ENCODE measurements at places on chromosomes 1 and 21.

DNA sequence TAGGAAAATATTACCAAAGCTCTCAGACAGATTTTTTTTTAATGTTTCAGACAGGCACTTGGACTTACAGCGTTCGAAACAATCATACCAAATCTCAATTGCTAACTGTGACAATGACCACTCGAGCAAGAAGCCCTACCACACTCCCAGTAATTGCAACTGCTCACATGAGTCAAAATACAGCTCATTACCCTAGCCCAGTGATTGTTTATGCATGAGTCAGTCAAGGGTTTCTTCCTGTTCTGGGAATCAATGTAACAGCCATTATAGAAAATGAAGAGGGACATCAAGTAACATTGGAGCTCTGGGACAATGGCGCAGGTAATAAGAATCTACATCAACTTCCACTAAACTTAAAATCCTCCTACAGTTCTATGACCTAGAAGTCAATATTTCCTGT, 56.1 kb upstream of the SH3GLB1 start:
- DNase-seq = no peak
- H3K27me3 ChIP-seq = no peaks in the 10 kb centered on the region
- no peak overlapping the region for H3K4me3 ChIP-seq
- no peak overlapping the region for H3K27ac ChIP-seq
- no peaks in the 10 kb centered on the region for H3K4me1 ChIP-seq

DNA sequence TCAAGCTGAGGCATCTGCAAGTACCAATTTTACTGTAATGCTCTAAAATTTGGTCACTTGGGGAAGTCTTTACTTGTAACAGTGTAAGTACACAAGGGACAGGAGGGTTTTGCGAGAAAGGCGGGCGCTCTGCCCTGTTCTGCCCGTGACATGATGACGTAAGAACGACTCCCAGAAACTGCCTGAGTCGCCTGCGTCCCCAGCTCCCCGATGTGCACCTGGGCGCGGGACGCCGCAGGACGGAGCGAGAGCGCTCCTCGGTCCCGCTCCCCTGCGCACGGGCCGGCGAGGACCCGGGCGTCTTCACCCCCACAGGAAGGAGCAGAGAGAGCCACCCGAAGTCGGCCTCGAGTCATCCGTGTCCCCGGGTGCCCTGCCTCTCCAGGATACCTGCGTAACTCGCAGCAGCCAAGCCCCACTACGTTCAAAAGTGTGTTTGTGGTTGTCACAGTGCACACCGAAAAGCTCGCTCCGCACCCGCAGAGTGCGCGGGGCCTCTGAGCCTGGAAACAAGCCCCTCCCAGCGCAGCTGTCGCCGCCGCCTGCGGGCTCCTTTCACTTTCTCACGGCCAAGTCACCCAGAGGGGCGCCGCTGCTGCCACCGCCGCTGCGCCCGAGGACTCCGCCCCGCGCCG, 3.3 kb upstream of the ZBTB18 start:
- no peaks in the 10 kb centered on the region for H3K27me3 ChIP-seq
- H3K36me3 ChIP-seq = no peaks in the 10 kb centered on the region
- H3K27ac ChIP-seq = peak overlapping the region; percentile 94
- H3K4me3 ChIP-seq = peak overlapping the region; percentile 77

DNA sequence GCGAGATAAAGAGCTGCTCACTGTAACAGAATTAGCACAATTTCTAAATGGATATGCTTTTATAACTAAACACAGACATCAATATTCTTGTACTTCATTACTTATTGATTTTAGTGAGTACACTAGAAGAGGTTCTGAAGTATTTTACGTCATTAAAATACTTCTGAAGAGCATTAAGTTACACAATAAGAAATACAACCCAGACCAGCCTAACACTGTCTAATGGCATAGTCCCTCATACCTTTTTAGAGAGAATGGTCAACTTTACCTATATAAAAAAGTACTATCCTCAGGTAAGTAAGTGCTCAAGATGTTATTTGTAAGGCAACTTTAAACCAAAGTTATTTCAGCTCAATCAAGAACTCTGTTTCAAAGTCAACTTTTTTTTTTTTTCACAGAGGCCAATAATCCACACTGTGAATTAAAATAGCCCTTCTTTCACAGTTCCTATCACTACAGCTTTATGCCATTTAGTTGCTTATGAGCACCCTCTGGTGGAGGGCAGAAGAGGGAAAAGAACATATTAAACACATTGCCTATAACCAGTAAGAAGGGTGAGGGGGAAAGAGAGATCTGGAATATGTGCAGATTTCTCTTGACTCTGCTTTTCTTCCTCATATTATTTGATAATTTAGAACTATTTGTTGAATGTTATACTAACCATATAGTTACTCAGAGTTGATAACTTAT, 182.1 kb upstream of the DMRTA2 start:
- no peak overlapping the region for H3K4me3 ChIP-seq
- H3K27me3 ChIP-seq = no peaks in the 10 kb centered on the region
- no peaks in the 10 kb centered on the region for H3K4me1 ChIP-seq
- no peak for DNase-seq

- H3K27ac ChIP-seq = no peak overlapping the region
- no peaks in the 10 kb centered on the region for H3K27me3 ChIP-seq
- DNase-seq = no peak
- no peak overlapping the region for H3K4me3 ChIP-seq
- H3K4me1 ChIP-seq = peaks cover 2% of the 10 kb centered on the region
- peaks cover 17% of the 10 kb centered on the region for H3K36me3 ChIP-seq
Observed at GRCh38 chr1:25461849-25462248, 31.2 kb downstream of the MACO1 start.

DNA sequence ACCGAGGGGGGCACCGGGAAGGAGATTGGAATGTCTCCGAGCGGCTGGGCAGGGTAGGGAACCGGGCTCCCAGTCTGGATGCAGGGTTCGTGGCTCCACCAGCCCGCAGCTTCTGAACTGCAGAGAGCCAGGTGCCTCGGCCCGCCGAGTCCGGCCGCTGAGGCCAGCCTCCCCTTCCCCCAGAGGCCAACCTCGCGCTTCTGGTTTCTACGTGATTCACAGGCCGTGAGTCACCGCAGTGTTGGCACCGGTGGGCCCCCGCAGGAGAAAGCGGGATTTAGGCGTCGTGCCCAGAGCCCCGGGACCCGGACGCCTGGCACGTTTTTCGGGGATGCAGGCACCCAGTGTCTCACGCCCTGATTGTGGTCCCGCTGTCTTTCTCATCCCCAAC, 458 bp downstream of the CRABP2 start:
- H3K4me1 ChIP-seq = peaks cover 32% of the 10 kb centered on the region
- no peak overlapping the region for H3K27ac ChIP-seq
- DNase-seq = no peak
- peaks cover 6% of the 10 kb centered on the region for H3K27me3 ChIP-seq
- peak overlapping the region; percentile 63 for H3K4me3 ChIP-seq

DNA sequence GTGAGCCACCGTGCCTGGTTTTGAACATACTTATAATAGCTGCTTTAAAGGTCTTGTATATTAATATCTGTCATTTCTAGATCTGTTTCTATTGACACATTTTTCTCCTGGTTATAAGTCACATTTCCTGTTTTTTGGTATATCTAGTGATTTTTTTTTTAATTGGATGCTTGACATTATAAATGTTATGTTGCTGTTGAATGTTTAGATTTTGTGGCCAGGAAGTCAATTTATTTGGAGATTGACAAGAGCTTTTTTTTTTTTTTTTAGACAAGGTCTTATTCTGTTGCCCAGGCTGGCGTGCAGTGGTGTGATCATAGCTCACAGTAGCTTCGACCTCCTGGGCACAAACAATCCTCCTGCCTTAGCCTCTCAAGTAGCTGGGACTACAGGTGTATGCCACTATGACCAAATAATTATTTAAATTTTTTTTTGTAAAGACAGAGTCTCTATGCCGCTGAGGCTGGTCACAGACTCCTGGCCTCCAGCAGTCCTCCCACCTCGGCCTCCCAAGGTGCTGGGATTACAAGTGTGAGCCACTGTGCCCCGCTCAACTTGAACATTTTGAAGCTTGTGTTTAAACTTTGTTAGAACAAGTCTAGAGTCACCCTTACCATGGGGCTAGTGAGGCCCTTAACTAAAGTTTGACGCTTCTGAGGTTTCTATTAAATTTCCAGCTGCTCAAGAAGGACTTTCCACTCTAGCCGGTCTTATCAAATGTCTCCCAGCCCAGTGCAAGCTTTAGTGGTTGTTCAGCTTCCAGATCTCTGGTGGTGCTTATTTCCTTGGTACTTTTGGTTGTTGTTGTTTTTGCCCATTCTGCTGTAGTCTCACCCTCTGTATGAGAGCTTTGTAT, 8.6 kb upstream of the CHI3L2 start:
- H3K27ac ChIP-seq = peak overlapping the region; percentile 59
- no peaks in the 10 kb centered on the region for H3K27me3 ChIP-seq
- no peak overlapping the region for H3K4me3 ChIP-seq
- H3K36me3 ChIP-seq = no peaks in the 10 kb centered on the region
- peaks cover 99% of the 10 kb centered on the region for H3K4me1 ChIP-seq

DNA sequence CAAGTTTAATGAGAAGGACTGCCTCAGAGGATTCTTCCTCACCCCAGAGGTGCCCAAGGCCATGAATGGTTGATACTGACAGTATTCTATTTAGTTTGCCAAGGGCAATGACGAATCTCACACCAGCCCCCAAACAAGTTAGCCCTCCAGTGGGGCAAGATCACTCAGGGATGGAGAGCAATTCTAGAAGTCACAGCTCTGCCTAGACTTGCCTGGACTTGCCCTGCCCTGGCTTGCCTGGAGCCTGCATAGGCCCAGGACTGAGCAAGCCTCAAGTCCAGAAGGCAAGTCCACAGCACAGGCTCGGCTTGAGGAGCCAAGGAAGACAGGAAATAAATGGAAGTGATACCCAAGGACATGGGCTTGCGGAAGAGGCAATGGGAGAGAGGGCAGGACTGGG, 39.5 kb upstream of the RGS16 start:
- H3K27ac ChIP-seq = no peak overlapping the region
- no peak overlapping the region for H3K4me3 ChIP-seq
- no peaks in the 10 kb centered on the region for H3K27me3 ChIP-seq
- DNase-seq = no peak
- H3K4me1 ChIP-seq = no peaks in the 10 kb centered on the region

- no peak overlapping the region for H3K4me3 ChIP-seq
- no peaks in the 10 kb centered on the region for H3K27me3 ChIP-seq
- H3K27ac ChIP-seq = no peak overlapping the region
Observed at GRCh38 chr1:165603810-165604209, 27.2 kb upstream of the MGST3 start.

GRCh38 chr1:76294482-76295194, 220.1 kb downstream of the ST6GALNAC3 start:
- no peak overlapping the region for H3K27ac ChIP-seq
- no peaks in the 10 kb centered on the region for H3K27me3 ChIP-seq
- H3K4me1 ChIP-seq = peaks cover 86% of the 10 kb centered on the region
- no peak for DNase-seq
- no peaks in the 10 kb centered on the region for H3K36me3 ChIP-seq
- peak overlapping the region; percentile 12 for H3K4me3 ChIP-seq

DNA sequence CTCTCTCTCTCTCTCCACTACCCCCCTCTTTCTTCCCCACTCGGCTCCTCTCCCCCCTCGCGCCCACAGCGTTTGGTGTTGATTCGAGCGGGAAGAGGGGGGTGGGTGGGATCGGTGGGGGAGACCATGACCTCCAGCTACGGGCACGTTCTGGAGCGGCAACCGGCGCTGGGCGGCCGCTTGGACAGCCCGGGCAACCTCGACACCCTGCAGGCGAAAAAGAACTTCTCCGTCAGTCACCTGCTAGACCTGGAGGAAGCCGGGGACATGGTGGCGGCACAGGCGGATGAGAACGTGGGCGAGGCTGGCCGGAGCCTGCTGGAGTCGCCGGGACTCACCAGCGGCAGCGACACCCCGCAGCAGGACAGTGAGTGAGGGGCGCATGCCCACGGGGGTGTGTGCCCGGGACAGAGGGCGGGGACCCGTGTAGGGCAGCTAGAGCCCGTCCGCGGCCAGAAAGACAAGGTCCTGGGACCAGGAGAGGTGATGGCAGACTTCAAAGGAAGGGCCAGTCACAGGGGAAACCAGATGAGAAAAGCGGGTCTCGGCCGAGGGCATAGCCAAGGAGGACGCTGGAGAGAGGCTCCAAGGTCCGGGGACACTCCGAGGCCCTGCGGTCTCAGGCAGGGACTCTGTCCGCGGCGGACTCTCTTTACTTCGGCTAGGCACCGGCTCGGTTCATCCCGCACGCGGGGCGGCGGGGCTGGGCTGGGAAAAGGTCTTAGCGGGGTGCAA, at the start of gene PRRX1:
PRRX1 (plus strand) TSS at position 39 of the 735 bp plus-strand sequence; CDS start at position 127, 88 bp downstream.
- peaks cover 10% of the 10 kb centered on the region for H3K4me1 ChIP-seq
- H3K27me3 ChIP-seq = peaks cover 32% of the 10 kb centered on the region
- no peaks in the 10 kb centered on the region for H3K36me3 ChIP-seq
- DNase-seq = no peak

DNA sequence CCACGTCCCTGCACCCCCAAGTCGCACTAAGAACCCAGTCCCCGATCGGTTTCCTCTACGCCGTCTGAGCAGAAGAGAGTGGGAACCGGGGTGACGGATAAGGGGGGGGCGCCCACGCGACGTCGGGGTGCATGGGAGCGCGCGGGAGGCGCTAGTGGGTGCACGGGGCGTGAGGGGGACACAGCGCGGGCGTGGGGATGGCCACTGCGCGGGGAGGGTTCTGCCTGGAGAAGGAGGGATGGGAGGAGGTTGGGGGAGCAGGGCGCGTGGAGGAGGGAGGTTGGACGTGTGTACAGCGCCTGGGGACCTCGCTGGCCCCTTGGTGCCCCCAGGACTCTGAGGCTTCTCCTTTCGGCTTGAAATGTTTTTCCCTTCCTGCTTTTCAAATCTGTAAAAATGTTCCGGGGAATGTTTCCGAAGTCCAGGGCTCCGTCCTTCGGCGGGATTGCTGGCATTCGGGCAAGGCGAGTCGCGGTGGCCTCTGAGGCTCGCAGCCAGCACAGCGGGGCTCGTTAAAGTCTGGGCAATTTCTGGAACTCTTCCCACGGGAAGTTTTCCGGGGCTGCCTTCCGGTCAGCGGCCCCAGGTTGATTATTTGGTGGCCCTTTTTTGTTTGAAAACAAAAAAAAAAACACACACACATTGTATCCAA, 13.1 kb downstream of the RNF220 start:
- H3K4me1 ChIP-seq = peaks cover 5% of the 10 kb centered on the region
- H3K36me3 ChIP-seq = no peaks in the 10 kb centered on the region
- no peak for DNase-seq
- peaks cover 39% of the 10 kb centered on the region for H3K27me3 ChIP-seq

GRCh38 chr1:216907100-216907499, 183.9 kb upstream of the ESRRG start:
- no peak for DNase-seq
- H3K27ac ChIP-seq = no peak overlapping the region
- H3K27me3 ChIP-seq = no peaks in the 10 kb centered on the region
- H3K4me1 ChIP-seq = no peaks in the 10 kb centered on the region
- H3K36me3 ChIP-seq = no peaks in the 10 kb centered on the region
- no peak overlapping the region for H3K4me3 ChIP-seq

- H3K4me3 ChIP-seq = no peak overlapping the region
- no peak for DNase-seq
- no peaks in the 10 kb centered on the region for H3K36me3 ChIP-seq
- no peaks in the 10 kb centered on the region for H3K27me3 ChIP-seq
- H3K4me1 ChIP-seq = peaks cover 20% of the 10 kb centered on the region
Observed at GRCh38 chr1:235938709-235939479, 72.2 kb upstream of the LYST start.

- no peak overlapping the region for H3K27ac ChIP-seq
- no peak for DNase-seq
- no peaks in the 10 kb centered on the region for H3K27me3 ChIP-seq
- H3K36me3 ChIP-seq = no peaks in the 10 kb centered on the region
Observed at GRCh38 chr21:40902299-40902698, 55.3 kb upstream of the DSCAM start.

GRCh38 chr1:220878191-220879075, 810 bp upstream of the HLX start:
- DNase-seq = no peak
- H3K27ac ChIP-seq = no peak overlapping the region
- no peak overlapping the region for H3K4me3 ChIP-seq
- H3K4me1 ChIP-seq = peaks cover 31% of the 10 kb centered on the region
- H3K36me3 ChIP-seq = no peaks in the 10 kb centered on the region

- H3K4me3 ChIP-seq = no peak overlapping the region
- H3K36me3 ChIP-seq = no peaks in the 10 kb centered on the region
- H3K4me1 ChIP-seq = no peaks in the 10 kb centered on the region
- no peak for DNase-seq
- H3K27me3 ChIP-seq = no peaks in the 10 kb centered on the region
Observed at GRCh38 chr1:114269539-114269938, 115.9 kb upstream of the SYT6 start.
